Liver (tissue), 10 donors: ENCODE measurements at places on chromosomes 7 and 10. TPM values are rescaled to one million over a fixed set of nuclear protein-coding genes. Genes with fewer than 3 reads are reported as not detected.

DNA sequence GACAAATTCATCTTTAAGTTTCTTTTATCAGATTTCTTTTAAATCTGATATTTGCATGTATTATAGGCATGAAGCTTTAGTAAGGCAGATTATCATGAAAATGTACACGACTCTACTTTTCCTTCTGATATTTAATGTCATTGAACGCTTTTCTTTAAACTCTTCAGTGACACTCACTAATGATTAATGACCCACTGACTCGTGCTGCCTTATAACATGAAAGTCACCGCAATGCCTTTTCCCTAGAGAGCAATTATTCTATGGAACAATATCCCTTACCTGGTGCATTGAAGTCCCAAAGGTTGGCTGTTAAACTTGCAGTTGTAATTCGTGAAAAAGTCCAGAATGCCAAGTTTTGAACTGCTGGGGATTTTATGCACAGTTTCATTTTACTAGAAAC lies 33.4 kb upstream of the HGF start:
- no peak for DNase-seq

DNA sequence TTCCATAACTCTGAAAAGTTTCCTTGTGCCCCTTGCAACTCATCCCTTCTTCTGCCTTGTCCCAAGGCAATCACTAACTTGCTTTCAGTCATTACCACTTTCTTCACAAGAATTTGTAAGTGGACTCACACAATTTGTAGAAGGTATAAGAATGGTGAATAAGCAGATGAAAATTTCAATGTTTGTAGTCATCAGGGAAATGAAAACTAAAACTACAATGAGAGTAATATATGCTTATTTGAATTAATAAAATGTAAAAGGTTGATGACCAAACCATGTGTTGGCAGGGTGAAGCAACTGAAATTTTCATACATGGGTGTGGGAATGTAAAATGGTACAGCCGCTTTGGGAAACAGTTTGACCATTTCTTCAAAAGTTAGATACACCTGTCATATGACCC lies 79.7 kb downstream of the GNAT3 start:
- no peak for DNase-seq

Gene SSC4D
- total RNA-seq: 1.2 TPM

Gene RPEL1
- not detected for total RNA-seq
